ENCODE measurements at places on chromosomes 4 and X.

DNA sequence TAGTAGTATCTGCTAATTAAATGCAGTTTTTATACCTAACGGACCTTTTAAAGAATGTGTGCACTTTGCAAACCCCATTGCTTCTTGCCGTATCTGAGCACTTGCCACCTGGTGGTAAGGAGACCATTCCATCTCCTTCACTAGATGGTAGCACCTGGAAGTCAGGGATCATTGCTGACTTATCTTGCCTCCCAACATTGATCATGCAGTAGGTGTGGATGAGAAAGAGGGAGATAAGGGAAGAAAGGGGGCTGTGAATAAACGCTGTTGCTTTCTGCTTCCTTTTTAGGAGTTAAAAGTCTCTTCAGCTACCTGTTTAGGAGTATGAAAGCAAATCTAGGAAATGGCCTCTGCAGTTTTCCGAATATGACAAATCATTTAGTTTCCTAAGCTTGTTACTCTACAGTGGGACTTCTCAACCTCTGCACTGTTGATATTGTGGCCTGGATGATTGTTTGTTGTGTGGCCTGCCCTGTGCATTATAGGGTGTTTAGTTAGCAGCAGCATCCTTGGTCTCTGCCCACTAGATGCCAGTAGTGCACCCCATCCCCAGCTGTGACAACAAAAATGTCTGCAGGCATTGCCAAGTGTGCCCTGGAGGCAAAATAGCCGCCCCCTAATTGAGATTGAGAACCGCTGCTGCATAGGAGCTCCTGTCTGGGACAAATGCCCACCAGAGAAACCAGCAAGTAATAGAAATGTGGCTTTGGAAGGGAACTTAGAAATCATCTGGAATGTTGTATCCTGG is 38.8 kb downstream of the GAB1 start:
- DNase-seq = peak; percentile 77

DNA sequence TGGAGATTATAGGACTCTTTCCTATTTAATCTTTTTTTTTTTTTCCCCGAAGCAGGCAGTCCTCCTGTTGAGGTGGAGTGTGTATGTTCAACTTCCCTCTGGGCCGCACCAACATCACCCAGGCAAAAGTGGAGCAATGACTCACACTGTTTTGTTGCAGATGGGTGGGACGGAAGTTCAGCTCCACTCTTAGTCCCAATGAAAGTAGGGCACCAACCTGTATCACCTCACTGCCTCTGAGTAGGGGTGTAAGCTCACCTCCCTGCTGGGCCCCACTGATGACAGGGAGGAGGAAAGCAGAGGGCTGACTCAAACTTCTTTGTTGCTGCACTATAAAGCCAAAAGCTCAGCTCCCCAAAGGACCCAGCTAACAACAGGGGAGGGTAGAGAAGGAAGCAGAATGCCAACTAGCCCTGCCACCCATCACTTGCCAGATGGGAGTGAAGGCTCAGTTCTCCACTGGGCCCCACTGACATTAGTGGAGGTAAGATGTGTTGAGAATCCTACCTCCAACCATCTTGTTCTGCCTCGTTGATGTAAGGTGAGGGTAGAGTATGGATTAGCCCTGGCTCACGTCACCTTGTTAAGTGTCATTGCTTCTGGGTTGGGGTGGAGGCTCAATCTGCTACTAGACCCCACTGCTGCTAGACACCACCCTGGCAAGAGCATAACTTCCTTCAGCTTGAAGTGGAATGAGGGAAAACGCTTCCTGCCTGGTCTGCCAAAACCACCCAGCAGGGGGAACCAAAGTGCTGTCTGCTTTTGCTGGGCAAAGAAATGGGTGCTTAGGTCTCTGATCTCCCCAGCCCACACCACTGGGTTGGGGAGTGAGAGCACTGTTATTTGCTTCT is 14.1 kb downstream of the RPS6KA3 start:
- no peak for DNase-seq

- no peak for DNase-seq
Observed at GRCh38 chr4:24849756-24850155, 54.4 kb downstream of the SOD3 start.

DNA sequence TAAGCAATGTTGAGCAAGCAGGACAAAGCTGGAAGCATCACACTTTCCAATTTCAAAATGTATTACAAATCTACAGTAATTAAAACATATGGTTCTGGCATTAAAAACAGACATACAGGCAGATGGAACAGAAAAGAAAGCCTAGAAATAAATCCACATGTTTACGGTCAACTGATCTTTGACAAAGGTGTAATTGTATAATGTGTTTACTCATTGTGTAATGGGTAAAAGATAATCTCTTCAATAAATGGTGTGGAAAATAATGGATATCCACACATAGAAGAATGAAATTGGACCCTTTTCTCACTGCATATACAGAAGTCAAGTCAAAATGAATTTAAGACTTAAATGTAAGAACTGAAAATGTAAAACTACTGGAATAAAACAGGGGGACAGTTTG is 394.2 kb downstream of the ANKRD50 start:
- DNase-seq = no peak

GRCh38 chrX:131789664-131790063 is 233.4 kb upstream of the STK26 start:
- no peak for DNase-seq

DNA sequence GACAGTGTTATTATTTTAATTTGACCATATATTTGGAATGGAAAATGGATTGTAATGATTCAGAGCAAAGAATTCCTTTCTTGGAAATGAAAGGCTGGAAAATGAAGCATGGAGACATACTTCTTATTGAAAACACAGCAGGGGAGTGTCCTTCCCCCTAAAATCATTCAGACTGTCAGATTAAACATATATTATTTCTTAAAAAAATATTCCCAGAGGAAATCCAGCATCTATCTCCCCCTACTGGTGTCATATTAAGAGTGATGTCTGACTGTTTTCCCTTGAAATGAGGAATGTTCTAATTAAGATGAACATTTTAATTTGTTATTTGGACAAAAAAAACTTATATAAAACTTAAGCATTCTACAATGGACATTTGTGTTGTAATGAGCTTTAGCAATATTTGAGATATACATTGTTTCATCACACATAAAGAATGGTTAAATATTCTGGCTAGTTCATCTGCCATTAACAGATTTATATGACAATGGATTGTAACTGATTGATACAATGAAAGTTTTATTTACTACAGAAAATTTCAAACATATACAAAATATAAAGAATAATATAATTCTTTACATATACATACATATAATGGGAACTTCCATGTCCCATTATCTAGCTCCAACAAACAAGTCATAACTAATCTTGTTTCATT is 264.6 kb downstream of the SPRY1 start:
- DNase-seq = peak; percentile 11

- no peak for DNase-seq
Observed at GRCh38 chr4:34293459-34293858, 1950.9 kb downstream of the ARAP2 start.

DNA sequence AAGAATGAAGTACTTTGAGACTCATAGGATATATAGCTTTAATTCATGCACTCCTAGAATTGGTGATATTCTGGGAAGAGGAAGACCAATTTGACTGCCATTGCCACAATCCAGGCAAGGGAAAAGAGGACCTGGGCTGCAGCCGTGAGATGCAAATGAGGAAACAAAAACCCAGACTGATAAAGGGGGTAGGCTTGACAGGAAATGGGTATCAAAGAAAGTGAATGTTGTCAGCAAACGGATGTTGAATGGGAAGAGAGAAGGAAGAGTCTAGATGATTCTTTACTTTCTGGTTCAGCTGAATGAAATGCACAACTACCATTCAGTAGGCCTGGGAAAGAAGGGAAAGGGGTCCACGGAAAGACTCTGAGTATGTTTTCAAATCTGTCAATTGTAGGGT is 17.1 kb upstream of the ARHGEF6 start:
- no peak for DNase-seq

GRCh38 chrX:29824176-29824906 is 391.0 kb upstream of the MAGEB2 start:
- no peak for DNase-seq

GRCh38 chrX:21711129-21711847 is 46.6 kb downstream of the SMPX start:
- DNase-seq = no peak

- no peak for DNase-seq
Observed at GRCh38 chrX:110966839-110967238, 129.2 kb upstream of the PAK3 start.

DNA sequence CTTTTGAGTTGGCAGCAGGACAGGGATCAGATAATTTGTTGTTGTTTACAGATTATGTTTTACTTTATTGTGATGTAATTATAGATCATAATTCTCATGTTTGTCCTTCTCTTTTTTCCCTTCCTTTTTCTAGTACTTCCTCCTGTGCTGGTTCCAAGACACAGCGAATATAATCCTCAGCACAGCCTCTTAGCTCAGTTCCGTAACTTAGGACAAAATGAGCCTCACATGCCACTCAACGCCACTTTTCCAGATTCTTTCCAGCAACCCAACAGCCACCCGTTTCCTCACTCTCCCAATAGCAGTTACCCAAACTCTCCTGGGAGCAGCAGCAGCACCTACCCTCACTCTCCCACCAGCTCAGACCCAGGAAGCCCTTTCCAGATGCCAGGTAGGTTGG is 58.0 kb downstream of the SMAD1 start:
- no peak for DNase-seq

DNA sequence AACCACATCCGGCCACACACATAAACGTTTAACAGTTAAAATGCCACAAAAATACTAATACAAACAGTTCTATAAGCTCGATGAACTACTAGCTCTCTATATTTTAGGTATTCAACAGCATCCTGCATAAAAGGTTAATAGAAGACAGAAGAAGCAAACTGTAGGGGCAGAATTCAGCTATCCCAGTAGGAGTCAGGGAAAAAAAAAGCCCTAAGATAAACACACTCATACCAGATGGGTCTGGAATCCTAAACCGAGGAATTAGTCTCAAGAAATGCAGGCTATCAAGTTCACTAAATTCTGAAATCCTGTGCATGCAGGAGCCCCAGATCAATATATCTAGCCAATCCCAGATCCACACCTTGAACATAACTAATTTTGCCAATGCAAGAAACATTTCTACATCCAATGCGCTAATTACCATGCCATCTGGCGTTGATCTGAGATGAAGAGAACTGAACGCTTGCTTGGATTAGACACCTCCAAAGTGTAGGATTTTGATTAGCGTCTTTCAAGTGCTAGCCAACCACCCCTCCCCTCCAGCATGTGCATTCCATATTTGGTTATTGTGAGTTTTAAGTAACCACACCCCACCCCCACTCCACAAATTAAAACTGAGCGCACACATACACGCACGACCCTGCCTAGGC is 512.2 kb upstream of the INTU start:
- no peak for DNase-seq

DNA sequence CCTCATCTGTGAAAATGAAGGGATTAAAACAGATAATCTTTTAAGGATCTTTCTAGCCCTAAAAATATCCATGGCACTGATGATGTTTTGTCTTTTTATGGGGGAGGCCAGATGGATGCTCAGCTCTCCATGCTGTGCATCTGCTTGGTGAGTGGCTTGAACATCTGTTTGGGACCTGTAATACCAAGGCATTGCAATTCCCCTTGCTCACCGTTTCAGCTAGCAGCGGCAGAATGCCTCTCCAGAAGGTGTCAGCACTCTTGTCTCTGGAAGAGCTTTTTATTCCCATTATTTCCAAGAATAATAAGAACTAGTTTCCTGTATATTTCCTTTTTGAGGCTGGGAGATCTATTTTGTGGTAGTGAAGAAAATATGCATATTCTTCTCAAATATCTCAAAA is 151.9 kb upstream of the ANK2 start:
- no peak for DNase-seq

GRCh38 chr4:139210486-139210885 is 33.5 kb upstream of the ELF2 start:
- DNase-seq = no peak

DNA sequence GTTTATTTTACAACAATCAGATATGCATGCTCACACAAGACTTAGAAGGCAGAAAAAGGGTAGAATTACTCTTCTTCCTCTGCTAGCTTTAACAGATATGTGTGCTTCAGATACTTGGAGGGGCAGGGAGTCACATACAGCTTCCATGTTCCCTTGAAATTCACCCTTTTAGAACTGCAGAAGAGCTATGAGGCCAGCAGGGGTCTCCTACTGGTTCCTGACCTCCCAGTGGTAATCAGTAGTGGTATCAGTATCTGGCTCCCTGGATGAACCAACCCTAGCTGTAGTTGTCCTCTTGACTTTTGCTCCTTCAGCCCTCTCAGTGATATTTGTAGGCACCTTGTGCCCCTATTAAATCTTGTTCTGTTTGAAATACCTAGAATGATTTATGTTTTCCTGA is 81.5 kb downstream of the RCHY1 start:
- DNase-seq = no peak

- no peak for DNase-seq
Observed at GRCh38 chr4:1051472-1051871, 40.0 kb downstream of the FGFRL1 start.

- DNase-seq = no peak
Observed at GRCh38 chr4:57080781-57081650, 29.2 kb downstream of the IGFBP7 start.

- no peak for DNase-seq
Observed at GRCh38 chr4:2076908-2077536, 17.9 kb downstream of the NAT8L start.

GRCh38 chr4:152609481-152609880 is 70.3 kb downstream of the TMEM154 start:
- no peak for DNase-seq

DNA sequence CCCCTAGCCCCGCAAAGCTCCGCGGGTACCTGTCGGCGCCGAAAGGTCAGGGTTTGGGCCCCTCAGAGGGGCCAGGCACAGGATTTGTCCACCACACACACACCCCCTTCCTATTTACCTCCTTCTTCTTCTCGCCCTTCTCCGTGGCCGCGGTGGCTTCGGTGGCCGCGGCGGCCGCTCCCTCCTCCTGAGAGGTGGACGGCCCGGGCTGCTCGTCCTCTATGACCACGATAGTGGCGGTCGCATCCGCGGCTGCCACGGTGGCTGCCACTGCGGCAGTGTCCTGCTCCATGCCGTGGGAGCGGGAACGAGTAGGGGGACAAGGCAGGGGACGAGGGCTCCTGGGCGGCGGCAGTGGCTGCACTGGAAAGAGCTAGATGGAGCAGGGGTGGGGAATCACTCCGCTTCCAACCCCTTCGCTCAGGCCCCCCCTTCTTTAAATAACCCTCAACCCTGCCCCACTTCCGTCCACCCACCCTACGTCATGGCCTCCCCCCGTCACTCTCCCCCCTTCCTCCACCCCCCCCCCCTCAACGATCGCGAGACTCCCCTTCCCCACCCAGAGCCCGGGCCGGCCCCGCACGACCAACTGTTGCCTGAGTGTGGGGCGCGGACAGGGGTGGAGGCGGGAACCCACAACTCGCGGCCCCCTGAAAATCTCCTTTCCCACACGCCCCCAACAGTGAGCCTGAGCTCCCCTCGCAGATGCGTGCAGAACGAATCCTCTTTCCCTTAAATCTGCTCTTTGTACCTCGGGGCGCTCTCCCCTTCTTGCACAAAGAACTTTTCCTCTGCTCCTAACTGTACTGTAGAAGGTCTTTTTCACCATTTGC is at the start of gene SMARCA1:
TSS of gene SMARCA1 (minus strand) at position 412 of the 833 bp plus-strand sequence. CDS start at position 292, 120 bp downstream.
- DNase-seq = peak; percentile 32

GRCh38 chr4:183157215-183157614 is 58.2 kb downstream of the WWC2 start:
- DNase-seq = no peak
